ENCODE measurements at places on chromosomes 2 and 18. TPM values are rescaled to one million over a fixed set of nuclear protein-coding genes. Genes with fewer than 3 reads are reported as not detected.

Gene EPB41L3
- total RNA-seq = 6.7 TPM

DNA sequence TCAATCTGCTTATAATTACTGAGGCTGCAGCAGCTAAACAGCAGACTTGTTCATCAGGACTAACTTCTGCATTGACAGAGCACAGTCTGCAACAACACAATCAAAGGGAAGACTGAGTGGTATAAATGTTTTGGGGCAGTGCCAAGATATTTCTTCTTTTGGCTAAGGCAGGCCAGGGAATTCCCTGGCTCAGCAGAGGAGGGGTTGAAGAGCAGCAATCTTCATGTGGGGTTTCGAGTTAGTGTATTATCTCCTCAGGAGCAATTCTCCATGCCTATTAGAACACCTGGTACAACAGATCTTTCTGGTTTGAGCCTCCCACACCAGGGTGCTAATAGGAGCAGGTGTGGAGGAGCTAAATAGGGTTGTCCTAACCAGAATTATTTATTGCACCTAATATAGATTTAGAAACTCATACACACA is 103.0 kb upstream of the STK17B start:
- no peaks in the 10 kb centered on the region for H3K4me1 ChIP-seq
- H3K27me3 ChIP-seq = no peaks in the 10 kb centered on the region
- H3K27ac ChIP-seq = no peak overlapping the region
- no peaks in the 10 kb centered on the region for H3K36me3 ChIP-seq
- no peak for DNase-seq

GRCh38 chr2:239853121-239853520 is 172.0 kb downstream of the NDUFA10 start:
- H3K36me3 ChIP-seq = no peaks in the 10 kb centered on the region
- peak; percentile 16 for DNase-seq
- H3K27ac ChIP-seq = no peak overlapping the region
- H3K4me1 ChIP-seq = no peaks in the 10 kb centered on the region
- no peak overlapping the region for H3K4me3 ChIP-seq

GRCh38 chr2:216787851-216788540 is 71.9 kb downstream of the TNP1 start:
- H3K4me1 ChIP-seq = no peaks in the 10 kb centered on the region
- no peak for DNase-seq
- no peaks in the 10 kb centered on the region for H3K36me3 ChIP-seq
- H3K27me3 ChIP-seq = no peaks in the 10 kb centered on the region
- H3K4me3 ChIP-seq = no peak overlapping the region

DNA sequence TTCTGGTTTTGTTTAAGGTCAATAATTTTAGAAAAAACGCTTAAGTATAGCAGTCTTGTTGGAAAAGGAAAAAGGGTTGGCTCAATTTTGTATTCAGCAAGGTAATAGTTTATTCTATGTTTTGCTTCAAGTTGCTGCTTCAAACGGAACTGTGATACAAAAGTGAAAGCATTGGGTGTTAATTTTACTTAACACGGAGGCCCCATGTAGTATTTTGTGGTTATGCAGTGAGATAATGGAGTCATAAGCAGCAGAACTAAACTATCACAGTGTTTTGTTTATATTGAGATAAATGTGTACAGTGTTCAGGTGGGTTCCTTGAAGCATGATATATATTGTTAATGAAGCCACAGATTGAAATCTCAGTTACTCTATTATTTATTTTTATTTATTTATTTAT is 67.0 kb upstream of the LYPD6B start:
- H3K4me1 ChIP-seq = no peaks in the 10 kb centered on the region
- no peaks in the 10 kb centered on the region for H3K27me3 ChIP-seq
- H3K4me3 ChIP-seq = no peak overlapping the region
- no peak overlapping the region for H3K27ac ChIP-seq
- H3K36me3 ChIP-seq = no peaks in the 10 kb centered on the region

- no peaks in the 10 kb centered on the region for H3K4me1 ChIP-seq
- DNase-seq = no peak
- no peaks in the 10 kb centered on the region for H3K27me3 ChIP-seq
- H3K36me3 ChIP-seq = no peaks in the 10 kb centered on the region
- no peak overlapping the region for H3K27ac ChIP-seq
- no peak overlapping the region for H3K4me3 ChIP-seq
Measured at GRCh38 chr2:28257182-28257581, 135.5 kb upstream of the FOSL2 start.

DNA sequence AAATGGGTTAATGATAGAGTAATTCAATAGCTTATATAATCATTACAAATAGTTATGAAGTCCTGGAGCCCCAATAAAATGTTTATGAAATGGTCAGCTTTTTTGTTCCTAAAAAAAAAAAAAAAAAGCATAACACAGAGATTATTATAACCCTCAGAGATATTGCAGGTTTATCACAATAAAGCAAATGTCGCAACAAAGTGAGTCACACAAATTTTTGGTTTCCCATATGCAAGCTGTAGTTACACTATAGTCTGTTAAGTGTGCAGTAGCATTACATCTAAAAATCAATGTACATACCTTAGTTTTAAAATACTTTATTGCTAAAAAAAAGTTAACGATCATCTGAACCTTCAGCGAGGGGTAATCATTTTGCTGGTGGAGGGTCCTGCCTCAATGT is 20.0 kb downstream of the WDFY1 start:
- H3K4me1 ChIP-seq = peaks cover 6% of the 10 kb centered on the region
- no peak for DNase-seq
- no peak overlapping the region for H3K27ac ChIP-seq
- no peaks in the 10 kb centered on the region for H3K27me3 ChIP-seq

Gene PRKAG3
- total RNA-seq = not detected

Gene ABHD3
- total RNA-seq = 33.0 TPM

GRCh38 chr2:156405586-156405985 is 30.6 kb upstream of the GPD2 start:
- no peak overlapping the region for H3K27ac ChIP-seq
- no peak for DNase-seq
- peaks cover 3% of the 10 kb centered on the region for H3K4me1 ChIP-seq
- H3K27me3 ChIP-seq = no peaks in the 10 kb centered on the region
- no peak overlapping the region for H3K4me3 ChIP-seq
